DMS153 (cell line): ENCODE measurements at places on chromosomes 12 and 14.
A peak's percentile ranks its signal among the peaks of the same experiment; 100 is the strongest.

DNA sequence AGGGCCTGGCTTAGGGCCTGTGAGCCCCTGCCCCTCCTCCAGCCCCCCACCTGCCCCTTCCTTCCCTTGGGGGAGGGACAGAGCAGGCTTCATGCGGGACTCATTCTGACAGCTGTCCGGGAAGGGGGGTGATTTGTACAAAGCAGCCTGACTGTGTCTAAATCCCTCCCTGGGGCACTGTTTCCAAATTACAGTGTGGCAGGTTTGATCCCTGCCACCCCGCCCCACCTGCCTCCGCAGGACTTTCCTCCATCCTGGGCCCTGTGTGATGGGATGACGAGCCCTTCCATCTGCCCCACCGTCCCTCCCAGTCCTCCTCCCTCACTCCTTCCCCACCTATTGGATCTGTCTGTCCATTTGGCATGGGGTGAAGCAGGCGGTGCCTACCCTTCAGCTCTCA, 363.9 kb downstream of the BCL11B start:
- DNase-seq, result no peak

- DNase-seq, result no peak
Measured at GRCh38 chr12:72141381-72141780, 130.8 kb upstream of the TRHDE start.

GRCh38 chr14:75979071-75979571, 2.7 kb downstream of the TGFB3 start:
- DNase-seq, result no peak

DNA sequence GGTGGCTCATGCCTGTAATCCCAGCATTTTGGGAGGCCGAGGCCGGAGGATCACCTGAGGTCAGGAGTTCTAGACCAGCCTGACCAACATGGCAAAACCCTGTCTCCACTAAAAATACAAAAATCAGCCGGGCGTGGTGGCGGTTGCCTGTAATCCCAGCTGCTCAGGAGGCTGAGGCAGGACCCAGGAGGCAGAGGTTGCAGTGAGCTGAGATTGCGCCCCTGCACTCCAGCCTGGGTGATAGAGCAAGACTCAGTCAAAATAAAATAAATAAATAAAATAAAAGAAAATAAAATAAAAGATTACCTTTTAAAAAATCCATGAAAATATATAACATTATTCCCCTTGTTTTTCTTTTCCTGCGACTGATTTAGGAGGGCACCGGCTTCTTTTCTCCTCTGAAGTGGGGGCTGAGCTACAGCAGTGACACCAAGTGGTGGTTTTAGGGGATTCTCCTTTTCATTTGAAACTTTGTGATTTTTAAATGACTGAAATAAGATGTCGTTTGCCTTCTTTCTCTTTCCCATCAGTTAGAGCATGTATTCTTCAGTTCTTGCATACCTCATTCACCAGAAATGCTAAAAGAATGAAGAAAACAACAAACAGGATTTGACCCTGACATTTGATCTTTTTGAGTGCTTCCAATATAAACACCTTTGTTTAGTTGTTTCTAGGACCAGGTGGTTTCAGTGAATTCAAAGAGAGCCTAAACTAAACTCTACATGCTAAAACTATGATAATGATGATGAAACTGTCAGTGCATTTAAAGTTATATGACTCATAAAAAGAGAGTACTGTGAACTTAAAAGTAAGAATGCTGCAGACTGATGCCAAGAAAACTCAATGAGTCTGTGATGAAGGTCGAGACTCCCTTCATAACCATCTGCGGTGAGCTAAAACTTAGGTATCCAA, 22.6 kb upstream of the PKP2 start:
- peak; percentile 10 for DNase-seq

GRCh38 chr14:77843195-77843594, 43.3 kb downstream of the ADCK1 start:
- no peak for DNase-seq

GRCh38 chr12:132583736-132584135, 26.6 kb downstream of the LRCOL1 start:
- no peak for DNase-seq

DNA sequence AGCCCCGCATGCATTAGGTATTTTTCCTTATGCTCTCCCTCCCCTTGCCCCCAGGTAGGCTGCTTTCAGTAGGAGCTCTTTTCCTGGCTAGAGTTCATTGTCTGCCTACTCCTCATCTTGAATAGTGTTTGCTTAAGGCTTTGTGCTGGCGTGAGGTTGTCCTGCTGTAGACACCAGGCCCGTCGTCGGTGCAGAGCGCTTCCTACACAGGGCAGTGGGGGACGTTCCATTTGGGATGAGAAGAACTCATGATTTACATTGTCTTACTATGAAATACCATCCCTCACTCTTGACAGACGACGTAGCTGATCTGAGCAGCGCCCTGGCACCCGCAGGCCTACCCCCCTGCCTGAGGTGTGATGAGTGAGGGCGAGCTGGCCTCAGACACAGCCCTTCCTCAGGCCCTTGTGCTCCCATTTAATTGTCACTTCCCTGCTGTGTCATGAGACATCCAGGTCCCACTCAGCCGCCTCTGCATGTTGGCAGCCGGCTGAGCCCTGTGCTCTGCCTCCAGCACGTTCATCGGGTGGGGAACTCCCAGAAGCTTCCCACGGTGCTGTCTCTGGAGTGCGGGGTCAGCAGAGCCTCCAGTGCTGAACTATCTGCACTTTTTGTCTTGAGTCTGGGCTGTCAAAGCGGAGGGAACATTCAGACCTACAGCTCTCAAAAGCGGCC, 76.0 kb downstream of the WDR20 start:
- DNase-seq, result peak; percentile 9

- DNase-seq, result no peak
Measured at GRCh38 chr12:66851134-66851533, 172.3 kb upstream of the GRIP1 start.

DNA sequence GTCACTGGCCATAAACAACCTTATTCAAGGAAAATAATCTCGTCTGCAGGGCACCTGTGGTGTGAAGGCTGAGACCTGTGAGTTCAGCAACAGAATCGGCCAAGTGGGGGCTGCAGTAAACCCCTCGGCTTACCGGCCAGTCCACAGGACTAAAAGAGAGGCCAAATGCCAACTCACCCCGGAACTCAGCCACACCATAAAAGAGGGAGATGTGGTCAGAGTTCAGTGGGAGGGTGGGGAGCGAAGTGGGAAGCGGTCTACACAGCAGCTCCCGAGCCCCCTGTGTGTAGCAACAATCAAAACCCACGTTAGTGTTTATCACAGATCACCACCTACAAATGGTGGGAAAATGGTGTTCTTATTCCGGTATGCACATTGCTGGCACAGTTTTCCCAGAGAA, 153.0 kb downstream of the PIWIL1 start:
- no peak for DNase-seq

GRCh38 chr12:101850199-101850598, 19.4 kb upstream of the GNPTAB start:
- DNase-seq, result no peak

- no peak for DNase-seq
Measured at GRCh38 chr12:11854011-11854499, 204.6 kb downstream of the ETV6 start.

- no peak for DNase-seq
Measured at GRCh38 chr12:124216966-124217365, 77.9 kb upstream of the RFLNA start.

- DNase-seq, result no peak
Measured at GRCh38 chr12:19829100-19829853, 390.0 kb downstream of the AEBP2 start.

DNA sequence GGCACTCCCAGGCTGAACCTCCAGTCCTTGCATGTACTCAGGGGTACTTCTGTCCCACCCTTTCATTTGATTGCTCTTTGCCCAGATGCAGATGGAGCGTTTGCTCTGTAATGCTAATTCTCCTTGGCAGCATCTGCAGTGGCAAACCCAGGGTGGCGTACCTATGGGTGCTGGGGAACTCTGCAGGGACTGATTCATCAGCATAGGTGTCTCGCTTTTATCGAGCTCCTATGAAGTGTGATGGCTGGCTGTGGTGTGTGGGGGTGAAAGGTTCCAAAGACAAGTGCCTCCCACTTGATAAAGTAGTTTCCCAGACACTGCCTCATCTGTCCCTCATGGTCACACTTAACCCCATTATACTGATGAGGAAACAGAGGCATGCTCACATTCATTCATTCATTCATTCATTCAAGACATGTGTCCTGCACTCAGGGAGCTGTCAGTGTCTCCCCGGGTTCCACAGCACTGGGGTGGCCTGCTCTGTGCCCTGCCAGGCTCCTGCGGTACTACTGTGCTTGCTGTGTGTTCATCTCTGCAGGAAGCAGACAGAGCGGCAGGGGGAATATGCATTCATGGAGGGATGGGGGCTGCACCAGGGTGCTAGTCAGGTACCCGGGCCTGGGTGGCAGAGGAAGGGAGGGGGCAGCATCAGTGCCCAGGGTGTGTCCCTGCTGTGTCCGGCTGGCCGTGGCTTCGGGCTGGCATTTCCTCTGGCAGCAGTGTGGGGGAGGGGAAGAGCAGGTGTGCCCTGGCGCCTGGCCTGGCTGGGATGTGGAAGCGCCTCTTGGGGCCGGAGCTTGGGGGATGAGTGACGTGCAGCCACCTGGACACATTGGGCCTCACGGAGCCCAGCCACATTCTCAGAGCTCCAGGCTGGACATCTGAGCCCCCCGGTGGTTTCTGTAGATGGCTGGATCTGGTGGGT, 110.9 kb downstream of the TSPAN9 start:
- peak; percentile 55 for DNase-seq

GRCh38 chr14:68651652-68652432, 141.0 kb downstream of the ZFP36L1 start:
- no peak for DNase-seq

DNA sequence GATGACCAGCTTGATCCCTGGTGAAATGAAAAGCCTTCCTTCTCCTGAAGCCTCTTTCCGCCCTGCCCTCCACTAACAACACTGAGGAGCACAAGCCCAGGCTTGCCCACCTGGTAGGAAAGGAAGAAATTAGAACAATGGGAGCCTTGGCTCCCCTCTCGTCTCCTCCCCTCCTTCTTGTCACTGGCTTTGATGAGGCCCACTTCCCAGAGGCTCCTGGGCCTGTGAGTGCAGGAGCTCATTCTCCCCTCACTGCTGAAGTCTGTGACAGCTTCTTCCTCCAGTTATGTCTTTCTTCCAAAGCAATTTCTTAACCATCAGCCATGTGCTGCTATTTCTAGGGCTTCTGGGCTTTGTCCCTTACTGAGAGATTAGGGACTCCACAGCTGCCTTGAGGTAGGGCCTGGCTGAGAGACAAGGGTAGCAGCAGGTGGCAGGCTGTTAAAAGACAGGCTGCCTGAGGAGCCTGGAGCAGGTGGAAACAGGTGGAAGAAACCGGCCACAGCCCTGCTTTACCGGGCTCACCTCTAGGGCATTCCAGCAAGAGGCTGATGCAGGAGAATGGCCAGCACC, 53.6 kb upstream of the SRSF5 start:
- DNase-seq, result peak; percentile 68

- no peak for DNase-seq
Measured at GRCh38 chr14:99995700-99996356, 69.4 kb upstream of the EVL start.

DNA sequence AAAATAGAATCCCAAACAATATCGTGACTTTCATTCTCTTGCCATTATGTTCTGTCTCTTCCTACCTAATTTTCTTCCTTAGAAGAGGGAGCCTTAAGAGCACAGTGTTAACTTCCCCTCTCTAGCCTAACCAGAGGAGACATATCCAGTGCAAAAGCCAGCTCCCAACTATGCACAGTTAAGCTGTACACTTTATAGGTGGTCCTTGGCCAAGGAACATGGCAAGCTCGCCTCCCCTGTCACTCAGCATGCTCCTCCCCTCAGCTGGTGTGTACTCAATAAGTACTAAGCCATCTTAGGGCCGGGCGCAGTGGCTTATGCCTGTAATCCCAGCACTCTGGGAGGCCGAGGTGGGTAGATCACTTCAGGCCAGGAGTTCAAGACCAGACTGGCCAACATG, 255.1 kb upstream of the TMPO start:
- no peak for DNase-seq

DNA sequence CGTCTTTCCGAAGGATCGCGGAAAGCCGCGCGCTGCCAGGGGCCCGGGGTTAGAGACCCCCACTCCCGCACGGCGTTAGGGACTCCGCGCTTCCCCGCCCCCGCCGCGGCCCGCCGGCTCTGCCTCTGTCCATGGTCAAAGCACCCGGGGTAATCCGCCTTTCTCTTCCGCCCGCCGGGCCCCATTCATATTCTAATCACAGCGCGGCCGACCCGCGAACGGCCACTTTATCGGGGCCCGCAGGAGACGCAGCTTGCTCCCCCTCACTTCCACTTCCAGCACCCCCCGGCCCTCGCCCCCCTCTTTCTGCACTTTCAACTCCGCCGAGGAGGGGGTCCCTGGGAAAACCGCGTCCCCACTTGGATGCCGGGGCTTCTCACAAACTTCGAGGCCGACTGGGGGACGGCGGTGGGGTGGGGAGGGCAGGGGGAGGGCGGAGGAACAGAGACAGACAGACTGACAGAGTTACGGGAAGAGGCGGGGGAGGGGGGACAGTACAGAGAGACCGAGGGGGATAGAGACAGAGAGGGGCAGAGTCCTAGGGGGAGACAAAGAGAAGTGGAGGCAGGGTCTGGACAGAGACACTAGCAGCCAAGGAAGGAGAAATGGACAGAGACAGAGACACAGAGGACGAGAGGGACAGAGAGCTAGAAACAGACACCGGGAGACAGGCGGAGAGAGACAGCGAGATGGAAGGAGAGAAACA, 1.1 kb upstream of the RFX4 start:
- no peak for DNase-seq

- no peak for DNase-seq
Measured at GRCh38 chr12:107029081-107029480, 42.1 kb upstream of the MTERF2 start.

- DNase-seq, result no peak
Measured at GRCh38 chr12:17097674-17098073, 491.7 kb upstream of the LMO3 start.

DNA sequence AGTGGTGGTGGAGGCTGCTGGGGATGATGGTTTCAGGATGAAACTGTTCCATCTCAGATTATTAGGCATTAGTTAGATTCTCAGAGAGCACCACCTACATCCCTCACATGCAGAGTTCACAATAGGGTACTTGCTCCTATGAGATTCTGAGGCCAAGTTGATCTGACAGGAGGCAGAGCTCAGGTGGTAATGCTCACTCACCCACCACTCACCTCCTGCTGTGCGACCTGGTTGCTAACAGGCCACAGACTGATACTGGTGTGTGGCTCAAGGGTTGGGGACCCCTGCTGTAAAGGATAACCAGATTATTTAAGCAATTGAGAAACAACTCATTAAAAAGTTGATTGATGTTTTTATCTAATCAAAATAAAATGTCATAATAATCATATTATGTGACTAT, 248.5 kb downstream of the RERGL start:
- DNase-seq, result no peak

- peak; percentile 42 for DNase-seq
Measured at GRCh38 chr14:81710232-81710845, 176.7 kb upstream of the SEL1L start.
